AML-193 (cell line): ENCODE measurements at places on chromosomes 11 and 22.
A peak's percentile ranks its signal among the peaks of the same experiment; 100 is the strongest.

DNA sequence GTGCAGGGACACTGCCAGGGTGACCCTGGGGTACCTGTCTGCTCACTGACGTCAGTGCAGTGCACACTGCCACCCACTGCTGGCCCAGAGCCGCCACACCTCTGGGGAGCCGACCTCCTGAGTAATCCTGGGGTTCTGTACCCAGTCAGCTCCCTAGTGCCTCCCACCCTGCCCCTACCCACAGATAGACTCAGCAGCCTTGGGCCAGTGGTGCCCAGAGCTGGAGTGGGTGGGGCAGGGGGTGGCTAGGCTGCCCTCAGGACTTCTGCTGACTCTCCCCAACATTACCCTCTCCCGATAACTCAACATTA is 5.8 kb downstream of the NRXN2 start:
- no peak for DNase-seq

- no peak for DNase-seq
These were observed 4.7 kb upstream of the APOL2 start for GRCh38 chr22:36243986-36244385.

- no peak for DNase-seq
These were observed 13.2 kb downstream of the MMP3 start for GRCh38 chr11:102830001-102830727.

DNA sequence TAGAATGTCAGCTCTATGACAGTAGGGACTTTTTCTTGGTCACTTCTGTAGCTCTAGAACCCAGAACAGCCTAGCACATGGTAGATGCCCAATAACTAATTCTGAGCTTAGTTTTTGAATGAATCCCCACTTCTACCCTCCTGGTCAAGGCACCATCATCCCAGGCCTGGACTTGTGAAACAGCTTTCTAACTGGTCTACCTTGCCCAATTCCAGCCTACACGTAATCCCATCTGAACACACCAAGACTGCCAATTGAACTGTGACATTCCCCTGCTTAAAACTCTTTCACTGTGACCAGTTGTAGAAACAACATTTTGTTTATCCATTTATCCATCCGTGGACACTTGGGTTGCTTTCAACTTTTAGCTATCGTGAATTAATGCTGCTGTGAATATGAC is 6.1 kb upstream of the FOLR3 start:
- no peak for DNase-seq

GRCh38 chr22:28014211-28015045 is 95.4 kb upstream of the PITPNB start:
- no peak for DNase-seq

DNA sequence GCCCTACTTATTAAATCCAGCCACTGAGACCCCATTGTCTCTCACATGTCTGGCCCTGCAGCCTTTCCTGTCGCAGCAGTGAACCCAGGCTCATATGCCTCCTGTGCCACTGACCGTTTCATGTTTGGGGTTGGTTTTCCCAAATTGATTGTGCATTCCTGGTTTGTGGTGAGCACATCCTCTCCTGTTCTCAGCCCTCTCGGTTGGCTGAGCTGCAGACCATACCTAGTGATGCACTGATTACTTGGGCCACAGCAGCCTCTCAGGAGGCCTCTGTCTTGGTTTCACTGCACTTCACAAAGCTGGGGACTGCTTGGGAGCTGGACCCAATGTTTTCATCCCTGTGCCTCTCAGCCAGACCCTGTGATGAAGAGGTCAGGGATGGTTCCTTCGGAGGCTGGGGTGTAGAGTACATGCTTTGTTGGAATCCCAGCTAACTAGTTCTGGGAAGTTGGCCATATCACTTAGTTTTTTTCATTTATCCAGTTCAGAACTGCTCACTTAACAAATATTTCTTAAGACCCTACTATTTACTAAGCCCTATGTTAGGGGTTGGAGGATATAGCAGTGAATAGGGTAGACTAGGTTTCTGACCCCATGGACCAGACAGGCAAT is 30.9 kb downstream of the PARVA start:
- no peak for DNase-seq

GRCh38 chr22:48850658-48851287 is 976.9 kb downstream of the BRD1 start:
- DNase-seq = no peak

GRCh38 chr11:58771458-58771855 is 39.7 kb upstream of the GLYAT start:
- DNase-seq = no peak

DNA sequence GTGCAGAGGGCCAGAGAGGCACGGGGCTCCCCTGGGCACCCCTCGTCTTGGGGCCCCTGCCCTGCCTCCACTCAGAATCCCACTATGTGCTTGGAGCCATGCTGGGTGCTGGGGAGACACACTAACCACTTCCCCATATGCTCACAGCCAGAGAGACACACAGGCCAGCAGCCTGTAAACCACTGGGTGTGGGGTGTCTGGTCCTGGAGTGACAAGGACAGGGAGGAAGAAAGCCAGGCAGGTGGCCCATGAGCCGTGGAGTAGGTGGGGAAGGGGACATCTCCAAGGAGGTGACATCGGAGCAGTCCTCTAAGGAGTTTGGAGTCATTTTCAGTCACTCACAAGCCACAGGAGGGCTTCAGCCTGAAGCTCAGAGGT is 58.9 kb downstream of the CDKN1C start:
- peak; percentile 60 for DNase-seq

DNA sequence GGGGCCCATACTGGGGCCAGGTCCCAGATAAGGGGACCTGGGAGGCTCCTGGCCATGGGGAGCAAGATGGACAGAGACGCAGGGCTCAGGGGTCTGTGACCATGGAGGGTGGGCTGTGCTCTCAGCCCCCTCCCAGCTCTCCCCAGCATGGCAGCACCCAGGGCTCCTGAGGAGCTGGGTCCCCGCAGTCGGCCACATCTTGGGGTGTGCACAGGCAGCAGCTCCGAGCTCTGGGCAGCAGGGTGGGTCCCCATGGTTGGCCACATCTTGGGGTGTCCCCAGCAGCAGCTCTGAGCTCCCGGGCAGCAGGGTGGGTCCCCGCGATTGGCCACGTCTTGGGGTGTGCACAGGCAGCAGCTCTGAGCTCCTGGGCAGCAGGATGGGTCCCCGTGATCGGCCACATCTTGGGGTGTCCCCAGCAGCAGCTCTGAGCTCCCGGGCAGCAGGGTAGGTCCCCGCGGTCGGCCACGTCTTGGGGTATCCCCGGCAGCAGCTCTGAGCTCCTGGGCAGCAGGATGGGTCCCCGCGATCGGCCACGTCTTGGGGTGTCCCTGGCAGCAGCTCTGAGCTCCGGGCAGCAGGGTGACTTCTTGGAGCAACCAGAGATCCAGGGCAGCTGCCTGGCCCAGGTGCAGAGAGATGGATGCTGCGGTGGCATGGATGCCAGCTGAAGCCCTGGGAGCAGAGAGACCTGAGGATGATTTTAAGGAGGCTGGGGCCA is 18.3 kb upstream of the MUC5B start:
- no peak for DNase-seq

GRCh38 chr11:124535552-124536232 is 7.8 kb downstream of the OR8B12 start:
- DNase-seq = no peak

GRCh38 chr22:43396934-43397457 is 14.8 kb upstream of the MPPED1 start:
- DNase-seq = no peak

DNA sequence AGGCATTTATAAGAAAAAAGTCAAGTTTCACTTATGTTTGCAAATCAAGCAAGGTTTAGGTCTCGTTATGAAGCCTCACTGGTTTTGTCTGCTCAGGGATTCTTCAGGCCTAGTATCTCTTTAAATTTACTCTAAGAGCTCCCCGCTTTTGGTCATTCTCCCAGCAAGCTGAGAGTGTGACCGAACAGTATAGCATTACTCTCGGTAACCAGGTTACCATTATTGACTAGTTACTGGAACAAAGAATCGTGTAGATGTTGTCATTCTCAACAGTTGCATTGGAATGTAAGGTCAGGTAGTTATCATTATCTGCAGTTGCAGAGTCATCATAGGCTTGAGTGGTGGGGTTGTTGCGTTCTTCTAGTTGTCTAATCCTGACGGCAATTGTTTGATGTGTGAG is 9.8 kb upstream of the USP2 start:
- no peak for DNase-seq

- DNase-seq = no peak
These were observed 2.9 kb upstream of the DDI1 start for GRCh38 chr11:104033561-104033960.
